Suprapubic skin (tissue), 4 donors: ENCODE measurements at places on chromosomes 11 and 22.

- no peak for DNase-seq
Measured at GRCh38 chr22:44037519-44038375, 13.6 kb downstream of the PARVB start.

DNA sequence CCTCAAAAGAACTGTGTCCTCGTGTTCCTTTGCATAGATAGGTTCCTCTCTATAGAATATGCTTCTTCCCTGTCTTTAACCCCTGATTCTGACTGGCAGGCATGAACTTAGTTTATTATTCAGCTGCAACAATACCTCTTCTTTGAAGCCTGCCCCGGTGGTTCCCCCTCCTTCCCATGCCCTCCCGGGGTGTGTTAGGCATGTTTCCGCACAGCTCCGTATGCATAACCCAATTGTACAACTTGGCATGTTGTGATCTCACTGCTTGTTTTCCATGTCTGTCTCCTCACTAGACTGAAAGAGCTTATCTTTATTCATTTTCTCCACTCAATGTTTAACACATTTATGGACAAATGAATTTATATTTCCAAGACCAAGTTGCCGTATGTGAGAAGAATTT is 72.6 kb downstream of the DEPDC5 start:
- no peak for DNase-seq

GRCh38 chr11:59186130-59186594 is 14.2 kb downstream of the DTX4 start:
- no peak for DNase-seq

DNA sequence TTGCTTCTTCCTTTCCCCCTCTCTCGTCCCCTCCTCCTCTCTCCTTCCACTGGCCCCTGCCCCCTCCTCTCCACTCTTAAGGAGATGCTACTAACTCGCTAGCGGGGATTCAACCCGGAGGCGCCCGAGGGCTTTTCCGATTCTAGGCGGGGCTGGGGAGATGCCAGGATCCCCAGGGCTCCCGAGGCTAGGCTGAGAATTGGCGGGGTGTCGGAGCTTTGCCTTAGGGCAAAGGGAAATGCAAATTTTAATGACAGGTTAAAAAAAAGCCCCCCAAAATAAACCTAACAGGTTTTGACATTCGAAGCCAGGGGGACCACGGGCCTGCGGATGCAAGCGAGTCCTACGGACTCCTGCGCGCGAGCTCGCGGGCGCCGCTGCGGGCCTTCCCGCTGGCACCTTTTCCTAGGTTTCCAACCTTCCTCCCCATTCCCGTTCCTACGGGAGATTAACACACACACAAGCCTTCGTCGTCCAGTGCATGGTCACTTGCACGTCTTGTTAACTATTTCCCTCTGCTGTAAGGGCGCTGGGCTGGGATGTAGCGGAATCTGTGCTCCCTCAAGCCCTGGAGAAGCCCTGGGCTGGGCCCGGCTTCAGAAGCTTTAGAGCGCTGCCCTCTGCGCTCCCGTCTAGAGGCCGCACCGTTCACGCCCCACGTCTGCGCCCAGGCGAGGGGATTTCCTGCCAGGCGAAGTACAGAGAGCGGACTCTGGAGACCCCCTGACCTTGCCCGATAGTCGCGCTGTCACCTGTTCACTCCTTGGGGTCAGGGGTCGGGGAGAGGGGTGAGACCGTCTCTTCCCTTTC is 729 bp upstream of the ALX4 start:
- no peak for DNase-seq

DNA sequence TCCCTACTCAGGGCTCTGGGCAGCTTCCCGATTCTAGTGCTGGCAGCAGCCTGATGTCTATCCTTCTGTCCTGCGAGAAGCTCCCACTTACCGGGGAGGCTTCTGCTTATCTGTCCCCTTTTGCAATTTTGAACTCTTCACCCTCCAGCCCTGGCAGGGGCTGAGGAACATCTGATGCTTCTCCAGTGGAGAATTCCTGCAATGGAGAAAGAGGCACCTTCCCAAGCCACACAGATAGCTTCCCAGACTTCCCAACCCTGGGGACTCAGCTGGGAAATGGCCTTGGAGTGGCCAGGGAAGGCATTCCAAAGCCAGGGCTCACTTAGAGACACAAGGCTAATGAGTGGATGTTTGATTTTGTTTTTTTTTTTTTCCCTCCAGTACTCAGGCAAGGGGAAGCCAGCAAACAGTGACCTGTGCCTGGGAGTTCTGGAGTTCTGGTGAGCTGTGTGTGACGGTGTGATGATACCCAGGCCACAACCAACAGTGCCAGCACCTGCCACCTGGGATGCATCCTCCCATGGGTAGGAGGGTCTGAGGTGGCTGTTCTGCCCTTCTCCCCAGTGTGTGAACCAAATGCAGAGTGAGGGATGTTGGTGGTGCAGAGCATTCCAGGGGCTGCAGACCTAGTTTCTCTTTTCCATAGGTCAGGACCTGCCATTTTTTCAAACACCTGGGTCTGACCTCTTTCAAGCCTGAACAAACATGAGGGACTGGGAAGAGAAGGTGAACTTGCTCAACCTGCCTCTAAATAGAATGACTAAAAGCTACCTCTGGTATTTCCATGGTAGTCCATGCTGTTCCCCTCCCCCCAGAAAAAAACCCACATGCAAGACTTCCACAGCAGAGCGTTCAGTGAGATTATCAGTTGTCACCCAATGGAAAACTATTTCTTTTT is 95.1 kb downstream of the CCDC81 start:
- DNase-seq: no peak

DNA sequence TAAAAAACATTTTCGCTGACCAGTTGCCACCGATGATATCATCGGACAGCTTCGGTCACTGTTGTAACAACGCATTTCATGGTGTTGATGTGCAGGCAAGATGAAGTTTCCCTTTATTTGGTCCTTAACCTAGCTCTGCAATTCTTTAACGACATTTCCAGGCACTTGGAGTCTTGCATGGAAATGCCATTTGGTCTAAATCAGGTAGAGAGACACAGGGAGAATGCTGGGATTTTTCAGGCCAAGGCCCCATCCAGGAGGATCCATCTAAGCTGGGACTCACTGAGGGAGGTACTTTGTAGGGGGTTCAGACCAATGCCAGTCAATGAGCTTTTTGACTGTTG is 121.5 kb upstream of the RCN1 start:
- DNase-seq: no peak

GRCh38 chr11:59615120-59615636 is 396 bp downstream of the OSBP start:
- peak; percentile 82 for DNase-seq

DNA sequence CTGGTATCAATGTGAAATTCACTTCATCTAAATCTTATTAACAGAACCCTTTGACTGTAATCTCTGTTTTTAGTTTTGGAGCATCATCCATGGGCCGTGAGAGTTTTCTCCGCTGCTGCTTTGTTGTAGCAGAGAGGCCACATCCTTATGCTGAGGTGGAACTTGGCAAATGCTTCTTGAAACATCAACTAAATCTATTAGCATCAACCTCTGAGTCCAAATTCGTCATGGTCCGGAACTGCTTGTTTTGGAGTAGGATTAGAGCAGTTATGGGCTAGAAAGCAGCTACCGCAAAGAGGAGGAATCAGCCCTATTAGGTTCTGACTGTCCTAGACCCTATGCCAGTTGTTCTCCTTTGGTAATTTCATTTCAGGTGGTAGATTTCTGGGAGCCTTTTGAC is 117.7 kb downstream of the PGR start:
- no peak for DNase-seq

- DNase-seq: no peak
Measured at GRCh38 chr22:44307509-44308169, 5.1 kb downstream of the SHISAL1 start.

- no peak for DNase-seq
Measured at GRCh38 chr11:44335052-44335760, 25.3 kb upstream of the ALX4 start.

DNA sequence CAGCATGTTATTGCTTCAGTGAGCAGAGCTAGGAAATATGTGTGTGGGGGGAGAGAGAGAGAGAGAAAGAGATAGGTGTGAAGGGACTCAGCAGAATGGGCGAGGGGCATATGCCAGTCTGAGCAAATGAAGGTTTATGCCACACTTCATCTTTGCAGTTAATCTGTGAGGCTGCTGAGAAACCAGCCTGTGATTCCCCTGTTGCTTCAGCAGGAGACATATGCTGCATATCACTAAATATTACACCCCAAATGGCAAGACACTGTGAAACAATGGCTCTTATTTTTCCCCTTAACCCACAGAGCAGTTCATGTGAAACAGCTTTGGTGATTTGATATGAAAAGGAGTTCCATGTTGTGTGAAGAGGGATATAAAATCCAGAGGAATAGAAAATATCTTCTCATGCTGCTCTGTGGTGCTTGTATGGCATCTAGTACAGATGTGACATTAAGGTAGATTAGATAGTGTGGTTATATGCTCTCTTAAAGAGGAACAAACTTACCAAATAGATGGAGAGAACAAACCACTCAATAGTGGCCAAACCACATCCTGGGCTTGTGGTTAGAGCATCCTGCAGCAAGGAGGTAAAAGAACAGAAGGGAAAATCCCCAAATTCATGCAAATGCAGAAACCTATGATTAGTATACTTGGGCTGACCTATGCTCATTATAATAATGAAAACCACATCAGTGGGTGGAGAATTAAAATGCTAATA is 864.2 kb downstream of the FAM181B start:
- DNase-seq: no peak

- no peak for DNase-seq
Measured at GRCh38 chr11:11414996-11415395, 61.9 kb upstream of the CSNK2A3 start.

GRCh38 chr22:50432131-50432876 is 42.5 kb downstream of the SBF1 start:
- DNase-seq: no peak
